ENCODE measurements at places on chromosomes 5 and 9. TPM values are rescaled to one million over a fixed set of nuclear protein-coding genes. Genes with fewer than 3 reads are reported as not detected.

DNA sequence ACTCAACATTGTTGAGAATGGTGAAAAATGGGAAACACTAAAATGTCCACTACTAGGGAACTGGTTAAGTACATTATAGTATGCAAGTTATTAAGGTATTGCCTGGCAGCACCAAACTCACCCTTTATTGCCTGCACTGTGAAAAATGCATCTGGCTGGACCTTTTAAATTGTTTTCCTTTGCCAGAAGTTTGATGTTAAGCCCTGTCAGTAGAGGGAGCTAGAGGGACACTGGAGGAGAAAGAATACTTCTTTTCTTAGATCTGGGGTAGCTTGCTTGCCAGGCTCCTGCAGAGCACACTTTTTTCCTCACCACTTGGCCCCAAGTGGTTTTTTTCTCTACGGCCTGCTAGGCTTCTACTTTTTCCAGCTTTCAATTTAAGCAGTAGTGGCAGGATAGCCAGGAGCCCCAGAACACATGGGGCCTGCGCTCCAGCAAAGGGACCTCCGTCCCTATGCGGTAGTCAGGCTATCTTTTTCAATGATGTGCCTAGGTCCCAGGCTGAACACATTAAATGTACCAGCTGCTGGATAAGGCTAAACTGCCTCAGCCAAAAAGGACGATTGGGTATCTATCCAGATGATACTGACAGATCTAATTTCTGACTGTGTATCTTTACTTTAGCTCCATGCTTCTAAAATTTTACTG is 8.0 kb upstream of the HABP4 start:
- no peak for DNase-seq

DNA sequence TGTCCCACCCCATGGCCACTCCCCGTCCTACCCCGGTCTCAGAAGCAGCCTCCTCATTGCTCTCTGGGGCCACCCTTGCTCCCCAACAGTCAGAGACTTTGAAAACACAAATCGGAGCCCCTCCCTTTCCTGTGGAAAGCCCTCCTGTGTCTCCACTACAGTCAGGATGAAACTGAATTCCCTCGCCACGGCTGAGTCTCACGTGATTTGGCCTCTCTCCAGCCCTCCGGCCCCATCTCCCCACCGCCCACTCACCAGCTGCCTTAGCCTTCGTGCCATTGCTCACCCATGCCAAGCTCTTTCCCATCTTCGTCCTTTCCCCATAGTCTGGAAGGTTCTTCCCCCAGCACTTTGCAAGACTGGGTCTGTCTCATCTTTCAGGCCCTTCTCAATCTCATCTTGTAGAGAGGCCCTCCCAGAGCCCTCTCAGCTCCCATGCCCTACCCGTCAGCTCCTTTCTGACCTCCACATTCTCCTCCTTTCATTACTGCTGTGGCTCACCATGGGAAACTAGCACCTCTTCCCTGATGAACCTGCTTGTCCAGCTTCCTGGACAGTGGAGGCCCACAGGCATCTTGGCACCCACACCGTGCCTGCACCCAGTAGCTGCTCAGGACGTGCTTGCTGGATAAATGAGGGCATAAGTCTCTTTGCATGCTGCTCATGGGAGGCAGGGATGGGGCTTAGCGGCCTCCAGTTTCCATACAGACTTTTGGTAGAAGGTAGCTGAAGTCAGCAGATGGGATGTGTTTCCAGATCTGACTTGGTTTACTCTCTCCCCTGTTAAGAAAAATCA is 126.4 kb upstream of the COL5A1 start:
- no peak for DNase-seq

- no peak for DNase-seq
Measured at GRCh38 chr9:1982074-1982473, 33.1 kb upstream of the SMARCA2 start.

DNA sequence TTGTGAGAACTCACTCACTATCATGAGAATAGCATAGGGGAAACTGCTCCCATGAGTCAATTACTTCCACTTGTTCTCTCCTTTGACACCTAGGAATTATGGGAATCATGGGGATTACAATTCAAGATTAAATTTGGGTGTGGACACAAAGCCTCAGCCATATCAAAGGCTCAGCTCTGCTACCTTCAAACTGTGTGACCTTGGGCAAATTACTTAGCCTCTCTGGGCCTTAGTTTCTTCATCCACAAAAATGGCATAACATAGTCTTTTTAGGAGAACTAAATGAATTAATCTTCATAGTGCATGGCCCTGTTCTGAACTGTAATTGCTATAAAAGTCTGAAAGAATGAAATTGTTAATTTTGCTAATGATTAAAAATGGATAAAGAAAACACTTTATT is 18.3 kb upstream of the CARTPT start:
- DNase-seq = no peak

DNA sequence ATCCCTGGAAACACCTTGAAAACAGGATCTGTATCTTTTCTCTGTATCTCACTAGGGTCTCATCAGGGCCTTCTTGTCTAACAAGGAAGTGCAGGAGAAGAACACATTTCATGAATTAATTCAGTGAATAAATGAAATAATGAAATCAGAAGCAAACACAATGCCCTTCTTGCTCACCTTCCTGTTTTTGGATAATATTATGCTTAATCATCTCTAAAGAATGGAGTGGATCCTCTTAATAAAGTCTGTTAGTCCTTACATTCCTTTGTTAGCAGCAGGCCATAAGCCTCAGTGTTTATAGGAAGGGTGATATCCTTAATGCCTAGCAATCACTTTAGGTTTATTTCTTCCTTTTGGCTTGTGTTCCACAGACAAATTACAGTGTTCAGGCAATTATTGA is 837.1 kb upstream of the SEMA6A start:
- DNase-seq = no peak

DNA sequence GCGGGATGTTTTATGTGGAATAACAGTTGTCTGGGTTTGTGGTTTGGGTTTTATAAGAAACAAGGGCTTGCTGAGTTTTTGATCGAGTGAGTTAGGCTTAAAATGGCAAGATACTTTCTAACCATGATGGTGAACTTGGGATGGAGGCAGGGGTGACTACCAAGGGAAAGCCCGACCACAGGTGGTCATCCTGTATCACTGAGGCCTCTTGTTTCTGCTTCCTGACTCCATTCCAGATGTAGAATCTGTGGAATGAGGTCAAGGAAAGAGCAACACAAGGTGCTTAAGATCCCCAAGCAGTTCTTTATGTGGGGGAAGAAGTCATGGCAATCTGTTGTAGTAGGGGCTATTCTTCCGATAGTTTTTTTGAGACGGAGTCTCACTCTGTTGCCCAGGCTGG is 122.3 kb downstream of the GOLPH3 start:
- no peak for DNase-seq

- no peak for DNase-seq
Measured at GRCh38 chr5:17267106-17267505, 49.7 kb downstream of the BASP1 start.

DNA sequence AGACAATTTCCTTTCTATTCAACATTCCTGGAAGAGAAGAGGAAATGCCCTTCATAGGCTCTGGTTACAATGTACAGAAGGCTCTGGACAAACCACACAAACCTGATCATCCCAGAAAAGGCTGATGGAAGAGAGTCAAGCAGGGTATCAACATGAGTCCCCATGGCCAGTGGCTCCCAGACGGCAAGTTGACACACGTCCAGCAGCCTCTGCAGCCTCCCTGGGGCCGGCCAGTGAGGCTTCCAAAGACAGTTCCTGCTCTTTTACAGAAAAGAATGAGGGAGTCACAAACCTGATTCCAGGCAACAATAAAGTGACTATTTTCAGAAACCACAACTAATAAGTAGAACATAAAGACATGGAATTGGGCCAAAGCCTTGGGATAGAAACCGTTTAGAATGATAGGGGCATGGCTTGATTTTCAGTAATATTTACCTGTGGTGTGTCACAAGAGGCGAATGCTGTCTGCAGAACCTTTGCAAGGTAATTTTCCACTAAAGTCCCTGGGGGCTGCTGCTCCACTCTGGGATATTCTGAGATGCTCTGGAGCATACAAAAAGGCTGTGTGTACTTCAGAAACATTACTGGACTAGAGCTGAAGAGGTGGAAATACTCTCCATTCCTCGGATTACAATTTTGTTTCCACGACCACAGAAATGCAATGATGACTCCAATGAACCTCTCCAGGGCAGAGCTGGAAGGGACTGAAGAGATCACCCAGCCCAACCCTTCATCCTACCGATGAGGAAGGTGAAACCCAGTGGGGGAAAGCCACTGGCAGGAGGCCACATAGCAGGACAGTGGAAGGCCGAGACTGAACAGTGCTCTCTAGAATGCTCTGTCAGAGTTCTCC is 10.4 kb downstream of the MED27 start:
- DNase-seq = no peak

DNA sequence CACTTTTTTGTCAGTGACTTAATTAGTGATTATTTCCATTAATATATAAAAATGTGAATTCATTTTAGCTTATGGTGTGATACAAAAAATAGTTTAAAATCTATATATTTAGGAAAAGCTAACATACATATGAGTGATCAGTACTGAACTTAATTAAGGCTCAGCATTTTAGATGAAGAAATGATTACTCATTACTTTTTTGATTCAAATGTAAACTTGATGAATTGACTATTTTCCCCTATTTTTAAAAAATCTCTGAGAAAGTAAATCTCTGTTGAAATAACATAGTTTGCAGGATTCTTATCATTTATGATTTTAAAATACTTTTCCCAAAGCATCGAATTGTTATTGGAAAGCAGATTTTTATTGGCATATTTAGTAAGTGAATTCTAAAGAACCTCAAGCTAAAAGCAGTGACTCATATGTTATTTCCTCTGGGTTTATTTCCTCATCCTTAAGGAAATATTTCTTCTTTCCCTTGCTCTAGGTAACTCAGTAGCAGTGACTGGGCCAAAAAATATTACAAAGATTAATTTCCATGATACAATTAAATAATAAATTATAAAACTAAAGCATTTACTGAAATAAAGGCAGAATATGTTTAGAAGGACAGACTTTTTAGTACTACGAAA is 290.6 kb downstream of the FER start:
- no peak for DNase-seq

DNA sequence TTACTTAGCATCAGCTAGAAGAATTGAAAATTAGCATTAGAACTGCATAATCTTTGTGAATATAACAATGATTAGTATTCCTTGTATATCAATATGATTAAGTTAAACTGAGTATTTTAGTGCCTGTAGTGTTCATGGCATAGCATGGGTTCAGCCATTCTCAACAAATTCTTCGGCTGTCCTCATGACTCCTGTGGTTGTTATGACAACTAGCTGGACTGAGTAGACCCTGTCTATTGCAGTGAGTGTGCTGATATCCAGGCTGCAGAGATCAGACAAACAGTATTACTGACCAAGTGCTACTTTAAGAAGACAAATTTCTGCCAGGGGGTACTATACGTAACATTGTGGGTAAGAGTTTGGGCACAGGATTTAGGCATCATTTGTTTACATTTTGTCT is 125.9 kb downstream of the NUDT12 start:
- DNase-seq = no peak

- peak; percentile 47 for DNase-seq
Measured at GRCh38 chr9:131347376-131348020, 46.4 kb upstream of the PRRC2B start.

DNA sequence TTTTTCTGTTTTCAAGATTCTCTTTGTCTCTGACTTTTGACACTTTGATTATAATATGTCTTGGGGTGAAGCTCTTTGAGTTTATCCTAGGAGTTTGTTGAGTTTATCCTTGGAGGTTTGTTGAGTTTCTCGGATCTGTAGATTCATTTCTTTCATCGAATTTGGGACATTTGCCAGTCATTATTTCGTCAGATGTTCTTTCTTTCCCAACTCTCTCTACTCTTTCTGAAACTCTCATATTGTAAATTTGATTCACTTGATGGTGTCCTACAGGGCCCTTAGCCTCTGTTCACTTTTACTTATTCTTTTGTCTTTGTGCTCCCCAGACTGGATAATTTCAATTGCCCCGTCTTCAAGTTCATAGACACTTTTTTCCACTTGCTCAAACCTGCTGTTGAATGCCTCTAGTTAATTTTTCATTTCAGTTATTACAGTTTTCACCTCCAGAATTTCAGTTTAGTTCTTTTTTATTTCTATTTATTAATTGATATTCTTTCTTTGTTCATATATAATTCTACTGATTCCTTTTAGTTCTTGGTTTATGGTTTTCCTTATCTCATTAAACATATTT is 8.1 kb upstream of the TDRD7 start:
- no peak for DNase-seq

DNA sequence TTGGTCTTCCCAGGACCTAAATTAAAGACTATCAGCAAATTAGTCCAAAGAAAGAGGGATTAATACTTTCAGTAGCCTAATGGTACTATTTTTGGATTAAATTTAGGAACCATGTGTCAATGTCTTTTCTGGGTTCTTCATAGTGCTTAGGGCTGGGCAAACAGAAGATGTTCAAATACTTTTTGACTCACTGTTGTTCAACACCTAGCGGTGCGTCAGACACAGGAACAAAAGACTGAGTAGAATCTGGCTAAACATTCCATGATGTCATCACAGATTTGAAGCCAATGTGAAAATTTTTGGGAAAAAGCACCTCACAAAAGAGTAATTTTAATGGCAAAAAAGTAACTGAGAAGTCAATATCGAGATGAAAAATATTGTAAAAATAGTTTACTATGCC is 544.4 kb downstream of the EFNA5 start:
- DNase-seq = no peak

GRCh38 chr9:133534346-133535291 is at the start of gene ADAMTSL2:
ADAMTSL2 (plus strand) TSS chr9:133534704; CDS start chr9:133536713, 2,009 bp downstream.
- peak; percentile 89 for DNase-seq

GRCh38 chr5:73718762-73719161 is 92.8 kb downstream of the ARHGEF28 start:
- DNase-seq = no peak

DNA sequence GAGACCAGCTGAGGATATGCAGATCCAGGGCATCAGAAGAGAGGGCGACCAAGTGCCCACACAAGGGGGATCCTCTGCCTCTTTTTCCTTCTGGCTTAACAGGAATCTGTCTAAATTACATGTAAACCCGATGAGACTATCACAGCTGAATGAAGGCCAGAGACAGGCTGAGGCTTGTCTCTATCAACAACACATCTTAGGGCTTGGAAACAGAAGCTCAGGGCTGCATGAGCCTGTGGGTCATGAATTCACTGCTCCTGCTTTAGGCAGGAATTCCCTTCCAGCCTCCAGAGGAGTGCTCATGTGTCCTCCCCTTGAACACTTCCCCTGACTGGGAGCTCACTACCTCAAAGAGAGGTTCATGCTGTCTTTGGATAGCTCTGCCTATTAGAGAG is 106.1 kb upstream of the PHYKPL start:
- DNase-seq = no peak

- DNase-seq = no peak
Measured at GRCh38 chr5:53730943-53731342, 170.5 kb downstream of the NDUFS4 start.

The CNTFR gene
- total RNA-seq = 4.2 TPM

The RNF183 gene
- not detected for total RNA-seq

The PITX1 gene
- not detected for total RNA-seq

The ADGRD2 gene
- total RNA-seq = not detected

The DMRT2 gene
- total RNA-seq = 0.69 TPM

The GMCL2 gene
- total RNA-seq = not detected

The F12 gene
- 0.33 TPM for total RNA-seq

The SMIM33 gene
- not detected for total RNA-seq

The CYFIP2 gene
- 144 TPM for total RNA-seq

The SPOUT1 gene
- total RNA-seq = 28.6 TPM

The CD14 gene
- 205 TPM for total RNA-seq

The OTULINL gene
- total RNA-seq = 17.6 TPM
